ENCODE measurements at places on chromosomes 2 and 18.
A peak's percentile ranks its signal among the peaks of the same experiment; 100 is the strongest.

GRCh38 chr18:22606563-22607283 is 189.0 kb upstream of the CTAGE1 start:
- DNase-seq, result no peak

DNA sequence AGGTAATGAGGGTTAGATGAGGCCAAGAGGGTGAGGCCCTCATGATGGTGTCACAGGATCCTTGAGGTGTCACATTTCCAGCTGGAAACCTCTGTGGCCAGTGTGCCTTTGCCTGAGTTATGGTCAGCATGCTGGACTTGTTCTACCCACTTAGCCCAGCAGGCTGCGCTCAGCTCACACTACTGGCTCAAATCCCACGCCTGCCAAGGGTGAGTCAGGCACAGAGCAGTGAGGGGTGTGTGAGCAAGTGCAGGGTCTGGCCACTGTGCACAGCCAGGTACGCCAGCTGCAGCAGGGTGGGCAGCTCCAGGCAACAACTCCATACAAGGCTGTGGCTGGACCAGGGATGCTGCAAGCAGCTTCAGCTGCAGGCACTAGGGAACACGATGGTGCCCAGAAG is 616.6 kb upstream of the FSHR start:
- DNase-seq, result peak; percentile 26

GRCh38 chr2:219107758-219108157 is 47.0 kb upstream of the IHH start:
- DNase-seq, result no peak

DNA sequence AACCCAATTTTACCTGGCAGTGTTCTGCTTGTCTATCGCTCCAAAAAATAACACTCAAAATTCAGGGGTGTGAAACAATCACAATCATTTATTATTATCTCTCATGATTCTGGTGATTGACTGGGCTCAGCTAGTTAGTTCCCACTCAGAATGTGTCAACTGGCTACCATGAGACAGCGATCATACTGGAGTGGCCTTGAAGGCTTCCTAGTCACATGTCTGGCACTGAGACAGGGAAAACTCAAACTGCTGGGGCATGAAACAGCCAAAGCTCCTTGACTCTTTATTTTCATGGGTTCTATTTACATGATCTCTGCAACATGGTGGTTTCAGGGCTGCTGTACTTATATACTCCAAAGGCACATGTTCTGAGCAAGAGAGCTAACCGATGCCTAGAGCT is 6.2 kb upstream of the ANXA4 start:
- no peak for DNase-seq

- DNase-seq, result no peak
Measured at GRCh38 chr2:228688007-228688645, 506.6 kb upstream of the SPHKAP start.

- DNase-seq, result no peak
Measured at GRCh38 chr2:71863396-71863795, 284.3 kb downstream of the CYP26B1 start.

DNA sequence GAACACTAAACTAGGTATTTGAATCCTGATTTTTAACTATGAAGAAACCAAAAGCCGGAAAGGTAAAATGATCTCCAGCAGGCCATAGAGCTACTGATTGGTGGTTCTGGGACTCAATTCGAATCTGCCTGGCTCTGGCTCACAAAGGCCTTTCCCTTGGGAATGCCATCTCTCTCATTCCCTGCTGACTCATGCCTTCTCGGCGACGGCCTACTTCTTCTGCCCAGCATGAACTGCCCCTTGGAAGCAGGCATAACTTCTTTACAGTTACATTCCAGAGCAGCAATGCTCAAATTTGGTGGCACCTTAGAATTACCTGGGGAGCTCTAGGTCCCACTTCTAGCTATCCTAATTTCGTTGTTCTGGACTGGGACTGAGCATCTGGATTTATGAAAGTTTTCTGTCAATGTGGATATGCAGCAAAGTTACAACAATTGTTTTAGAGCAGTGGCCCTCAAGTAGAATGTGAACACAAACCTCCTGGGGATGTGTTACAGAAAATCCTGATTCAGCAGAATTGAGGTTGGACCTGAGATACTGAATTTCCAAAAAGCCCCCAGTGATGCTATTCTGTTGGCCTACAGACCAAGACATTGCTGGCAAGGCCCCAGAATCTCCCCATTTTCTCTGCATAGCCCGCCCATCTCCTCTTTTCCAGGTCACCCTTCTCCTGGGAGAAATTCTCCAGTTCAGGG is 261.1 kb downstream of the CNTNAP5 start:
- DNase-seq, result no peak

GRCh38 chr2:145021962-145022665 is 502.2 kb upstream of the ZEB2 start:
- no peak for DNase-seq

DNA sequence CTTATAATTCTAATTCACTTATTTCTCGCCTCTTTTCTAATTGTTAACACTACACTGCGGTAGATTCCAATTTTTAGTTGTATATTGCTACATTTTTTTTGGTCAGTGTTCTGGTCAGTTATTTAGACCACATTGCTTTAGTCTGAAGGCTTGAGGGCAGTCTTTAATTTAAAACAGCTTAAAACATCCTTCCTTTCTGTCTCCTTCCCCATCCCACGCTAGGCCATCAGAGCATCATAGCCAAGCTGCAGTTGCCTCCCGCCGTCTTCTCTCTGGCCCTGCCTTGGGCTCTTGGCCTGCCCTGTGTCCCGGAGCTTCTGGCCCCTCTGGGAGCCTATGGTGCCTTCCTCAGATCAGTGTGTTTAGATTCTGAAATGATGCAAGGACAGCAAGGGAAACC is 52.6 kb upstream of the GLI2 start:
- no peak for DNase-seq

DNA sequence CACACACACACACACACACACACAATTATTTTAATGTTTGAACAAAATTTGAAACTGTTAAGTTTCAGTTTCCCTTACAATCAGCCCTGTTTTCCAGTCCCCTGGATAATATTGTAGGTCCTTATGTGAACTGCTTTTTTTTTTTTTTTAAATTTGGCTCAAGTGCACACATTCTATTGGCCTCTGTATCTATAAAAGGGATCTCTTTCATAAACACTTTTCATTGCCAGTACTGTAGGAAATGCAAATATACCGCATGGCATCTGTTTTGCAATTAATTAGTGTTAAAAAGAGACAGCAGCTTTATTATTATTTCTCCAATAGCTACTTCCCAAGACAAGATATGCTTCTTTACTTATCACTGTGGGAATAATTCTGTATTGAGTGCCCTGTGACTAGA is 738.7 kb downstream of the EPHA4 start:
- DNase-seq, result no peak

DNA sequence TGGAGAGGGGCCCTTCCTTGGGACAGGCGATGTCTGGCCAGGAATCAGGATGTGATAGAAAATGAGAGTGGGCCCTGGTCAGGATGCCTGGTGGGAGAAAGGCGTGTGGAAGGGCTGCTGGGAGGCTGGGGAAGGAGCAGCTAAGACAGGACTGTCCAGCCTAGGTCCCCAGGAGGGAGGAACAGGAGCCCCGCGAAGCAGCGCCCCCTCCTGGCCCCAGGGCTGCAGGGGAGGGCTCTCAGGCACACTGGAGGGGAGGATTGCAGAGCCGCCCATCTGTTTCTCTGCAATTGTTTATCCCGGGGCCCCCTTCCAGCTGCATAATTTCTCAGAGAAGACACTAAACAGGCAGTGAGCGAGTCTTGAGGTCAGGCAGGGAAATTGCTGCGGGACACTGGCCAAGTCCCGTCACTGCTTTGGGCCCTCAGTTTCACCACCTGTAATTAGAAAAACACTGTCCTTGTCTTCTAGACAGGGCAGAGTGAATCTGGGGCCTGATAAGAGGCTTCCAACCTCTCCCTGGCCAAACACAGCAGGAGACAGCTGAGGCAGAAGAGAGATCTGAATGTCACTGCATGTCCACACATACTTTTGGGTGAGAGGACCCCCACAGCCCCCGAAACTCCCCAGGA is 3.9 kb upstream of the NPPC start:
- no peak for DNase-seq

- no peak for DNase-seq
Measured at GRCh38 chr18:45046228-45046627, 365.5 kb downstream of the SETBP1 start.

GRCh38 chr2:106555053-106555452 is 67.9 kb downstream of the CD8B2 start:
- DNase-seq, result no peak

GRCh38 chr2:239514754-239515530 is 114.1 kb upstream of the HDAC4 start:
- DNase-seq, result no peak

GRCh38 chr2:73069855-73070642 is 1.5 kb downstream of the SFXN5 start:
- no peak for DNase-seq

- DNase-seq, result no peak
Measured at GRCh38 chr2:239309398-239310245, 91.2 kb downstream of the HDAC4 start.

DNA sequence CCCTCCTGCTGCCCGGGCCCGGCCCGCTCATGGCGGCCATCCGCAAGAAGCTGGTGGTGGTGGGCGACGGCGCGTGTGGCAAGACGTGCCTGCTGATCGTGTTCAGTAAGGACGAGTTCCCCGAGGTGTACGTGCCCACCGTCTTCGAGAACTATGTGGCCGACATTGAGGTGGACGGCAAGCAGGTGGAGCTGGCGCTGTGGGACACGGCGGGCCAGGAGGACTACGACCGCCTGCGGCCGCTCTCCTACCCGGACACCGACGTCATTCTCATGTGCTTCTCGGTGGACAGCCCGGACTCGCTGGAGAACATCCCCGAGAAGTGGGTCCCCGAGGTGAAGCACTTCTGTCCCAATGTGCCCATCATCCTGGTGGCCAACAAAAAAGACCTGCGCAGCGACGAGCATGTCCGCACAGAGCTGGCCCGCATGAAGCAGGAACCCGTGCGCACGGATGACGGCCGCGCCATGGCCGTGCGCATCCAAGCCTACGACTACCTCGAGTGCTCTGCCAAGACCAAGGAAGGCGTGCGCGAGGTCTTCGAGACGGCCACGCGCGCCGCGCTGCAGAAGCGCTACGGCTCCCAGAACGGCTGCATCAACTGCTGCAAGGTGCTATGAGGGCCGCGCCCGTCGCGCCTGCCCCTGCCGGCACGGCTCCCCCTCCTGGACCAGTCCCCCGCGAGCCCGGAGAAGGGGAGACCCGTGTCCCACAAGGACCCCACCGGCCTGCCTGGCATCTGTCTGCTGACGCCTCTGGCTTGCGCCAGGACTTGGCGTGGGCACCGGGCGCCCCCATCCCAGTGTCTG is 767 bp downstream of the RHOB start:
- no peak for DNase-seq

DNA sequence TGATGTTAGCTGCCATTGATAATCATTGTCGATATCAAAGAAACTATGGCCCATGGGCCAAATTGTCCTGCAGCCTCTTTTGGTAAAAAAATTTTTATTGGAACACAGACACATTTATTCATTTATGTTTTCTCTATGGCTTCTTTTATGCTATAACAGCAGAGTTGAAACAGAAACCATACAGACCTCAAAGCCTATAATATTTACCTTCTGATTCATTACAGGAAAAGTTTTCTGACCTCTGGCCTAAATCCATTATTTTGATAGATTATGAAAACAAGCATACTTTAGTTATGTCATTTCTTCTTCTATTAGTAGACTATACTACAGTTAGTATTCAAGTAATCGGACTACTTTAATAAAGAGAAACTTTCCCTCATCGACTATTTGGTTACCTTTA is 349.7 kb upstream of the GALNT5 start:
- no peak for DNase-seq

DNA sequence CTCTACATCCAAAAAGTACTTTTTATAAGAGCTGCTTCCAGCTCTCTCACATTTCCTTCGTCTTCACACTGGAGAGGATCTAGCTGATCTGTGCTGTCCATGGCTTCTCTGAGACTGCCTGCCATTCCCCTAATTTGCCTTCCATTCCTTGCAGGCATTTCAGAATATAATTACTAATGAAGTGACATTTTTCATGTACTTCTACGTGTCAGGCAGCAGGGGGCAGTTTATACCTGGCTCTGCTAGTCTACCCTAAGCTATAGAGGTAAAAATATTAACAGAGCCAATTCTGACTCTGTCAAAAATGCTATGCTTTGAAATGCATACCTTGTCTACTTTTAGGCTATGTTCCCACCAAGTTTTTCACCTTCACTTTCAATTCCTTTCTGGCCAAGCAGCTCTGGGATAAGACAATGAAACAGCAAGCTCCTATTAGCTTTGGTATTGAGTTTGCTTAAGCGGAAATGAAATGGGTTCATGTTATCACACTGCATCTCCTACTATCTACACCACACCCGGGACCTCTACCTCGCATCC is 81.9 kb downstream of the MEP1B start:
- DNase-seq, result peak; percentile 25

GRCh38 chr2:42962508-42962953 is 170.1 kb upstream of the HAAO start:
- DNase-seq, result no peak

All from putamen (tissue), 1 donor.